ENCODE measurements at places on chromosomes 11 and 22.

DNA sequence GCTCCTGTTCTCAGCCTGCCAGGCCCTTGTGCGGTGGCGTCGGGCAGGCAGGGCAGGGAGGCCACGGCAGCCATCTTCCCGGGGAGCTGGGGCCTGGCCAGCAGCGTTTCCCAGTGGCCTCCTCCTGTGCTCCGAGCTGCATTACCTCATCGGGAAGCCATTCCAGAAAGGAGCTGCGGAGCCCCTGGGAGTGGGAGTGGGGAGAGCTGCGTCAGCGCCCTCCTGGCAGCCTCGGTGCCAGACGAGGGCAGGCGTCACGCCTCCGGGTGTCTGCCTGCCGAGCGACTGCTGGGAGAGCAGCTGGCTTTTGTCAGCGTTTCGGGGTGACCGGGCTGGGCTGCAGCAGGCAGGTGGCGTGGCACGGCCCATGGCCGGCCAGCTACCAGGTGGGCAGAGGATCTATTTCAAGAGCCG lies 30.9 kb upstream of the WNT7B start:
- no peak for DNase-seq

GRCh38 chr11:61107888-61108287 lies 5.6 kb downstream of the CD5 start:
- no peak for DNase-seq

GRCh38 chr22:49749227-49749626 lies 78.4 kb downstream of the BRD1 start:
- no peak for DNase-seq

DNA sequence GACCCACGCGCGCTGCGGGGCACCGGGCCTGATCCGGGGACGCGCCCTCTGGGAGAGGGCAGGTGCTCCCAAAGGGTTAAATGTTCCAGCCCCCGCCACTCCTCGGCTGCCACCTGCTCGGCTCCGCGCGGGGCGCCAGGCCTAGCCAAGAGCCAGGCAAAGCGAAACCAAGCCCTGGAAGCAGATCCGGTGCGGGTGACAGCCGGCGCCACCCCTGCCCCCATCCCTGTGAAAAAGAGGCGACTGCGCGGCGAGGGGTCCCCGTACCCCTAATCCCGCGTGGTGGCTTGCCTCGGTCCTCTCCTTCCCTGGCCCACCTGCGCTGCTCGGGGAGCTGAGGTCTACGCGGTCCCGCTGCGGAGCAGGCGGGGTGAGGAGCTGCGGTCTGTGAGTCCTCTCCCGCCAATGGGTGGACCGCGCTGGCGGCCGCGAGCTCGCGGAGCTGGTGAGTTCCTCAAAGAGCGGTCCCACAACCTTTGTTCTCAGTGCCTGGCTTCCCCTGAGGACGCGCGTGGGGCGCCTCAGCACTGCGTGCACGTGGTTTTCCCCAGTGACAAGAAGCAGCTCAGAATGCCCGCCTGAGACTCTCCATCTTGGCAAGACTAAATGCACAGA lies at the start of gene ME3:
Gene ME3 (minus strand): TSS at position 610 of the 615 bp plus-strand sequence.
- DNase-seq, result no peak

GRCh38 chr11:33869481-33870422 lies 22.1 kb downstream of the LMO2 start:
- DNase-seq, result no peak

DNA sequence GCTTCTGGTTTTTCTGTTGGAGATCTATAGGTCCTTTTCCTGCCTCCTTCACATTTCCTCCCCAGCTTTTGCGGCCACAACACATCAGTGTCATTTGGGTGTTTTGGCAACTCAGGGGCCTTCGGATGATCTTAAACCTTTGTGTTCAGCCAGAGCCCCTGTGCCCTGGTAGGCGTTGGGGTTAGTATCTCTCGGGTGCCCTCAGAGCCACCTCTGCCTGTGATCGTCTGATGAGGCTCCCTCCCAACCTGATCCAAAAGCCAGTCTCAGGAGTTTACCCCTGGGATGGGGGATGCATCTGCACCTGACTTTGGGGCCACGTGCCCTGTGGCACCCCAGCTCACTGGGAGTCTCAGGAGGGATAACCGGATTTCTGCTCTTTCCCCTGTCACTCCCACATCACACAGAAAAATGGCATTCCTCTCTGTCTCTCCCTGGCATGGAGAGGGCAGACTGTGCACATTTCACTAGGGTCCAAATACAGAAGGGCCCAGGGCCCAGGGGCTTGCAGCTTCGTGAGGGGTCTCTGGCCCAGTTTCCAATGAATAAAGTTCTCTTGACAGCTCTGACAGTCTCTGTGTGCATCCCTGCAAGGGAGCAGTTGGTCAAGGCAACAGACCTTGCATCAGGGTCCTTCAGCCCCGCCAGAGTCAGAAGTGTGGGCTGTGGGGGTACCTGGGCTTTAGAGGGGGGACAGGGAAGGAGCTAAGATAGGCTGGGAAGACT lies 2.6 kb downstream of the RNF26 start:
- DNase-seq, result no peak

- DNase-seq, result no peak
Measured at GRCh38 chr11:121198491-121198890, 94.1 kb upstream of the SC5D start.

- DNase-seq, result no peak
Measured at GRCh38 chr11:130449310-130449990, 1.0 kb downstream of the ADAMTS15 start.

GRCh38 chr22:42365111-42365865 lies 66.9 kb downstream of the NFAM1 start:
- DNase-seq, result peak; percentile 22

GRCh38 chr11:2580061-2580421 lies 119.8 kb downstream of the KCNQ1OT1 start:
- no peak for DNase-seq

DNA sequence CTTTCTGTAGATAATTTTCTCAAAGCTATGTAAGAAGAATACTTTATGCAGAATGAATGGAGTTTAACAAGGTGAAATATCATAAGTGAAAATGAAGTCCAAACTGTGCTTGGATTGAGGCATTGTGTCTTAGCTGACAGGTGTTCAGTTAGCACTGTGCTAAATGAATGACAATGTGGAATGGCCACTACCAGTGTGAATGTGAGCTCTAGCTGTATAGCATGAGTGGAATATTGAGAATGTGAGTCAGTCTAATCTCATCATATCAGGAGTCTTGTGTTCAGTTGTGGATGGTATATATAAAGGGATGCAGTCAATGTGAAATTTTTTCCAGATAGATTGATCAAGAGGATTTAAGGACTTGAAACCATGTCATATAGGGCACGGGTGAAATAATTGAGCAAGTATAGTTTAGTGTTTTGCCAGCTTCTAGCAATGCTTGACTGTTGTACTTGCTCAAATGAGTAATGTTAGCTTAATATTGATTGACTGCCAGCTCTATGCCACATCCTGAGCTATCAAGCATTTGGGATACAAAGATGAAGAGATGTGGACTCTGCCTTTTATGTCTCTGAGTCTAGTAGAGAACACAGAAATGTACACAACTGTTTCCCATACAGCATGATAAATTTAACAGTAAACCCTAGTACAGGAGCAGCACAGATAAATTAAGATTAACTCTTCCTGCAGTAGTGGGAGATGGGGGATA lies 10.6 kb upstream of the RAG2 start:
- DNase-seq, result no peak

DNA sequence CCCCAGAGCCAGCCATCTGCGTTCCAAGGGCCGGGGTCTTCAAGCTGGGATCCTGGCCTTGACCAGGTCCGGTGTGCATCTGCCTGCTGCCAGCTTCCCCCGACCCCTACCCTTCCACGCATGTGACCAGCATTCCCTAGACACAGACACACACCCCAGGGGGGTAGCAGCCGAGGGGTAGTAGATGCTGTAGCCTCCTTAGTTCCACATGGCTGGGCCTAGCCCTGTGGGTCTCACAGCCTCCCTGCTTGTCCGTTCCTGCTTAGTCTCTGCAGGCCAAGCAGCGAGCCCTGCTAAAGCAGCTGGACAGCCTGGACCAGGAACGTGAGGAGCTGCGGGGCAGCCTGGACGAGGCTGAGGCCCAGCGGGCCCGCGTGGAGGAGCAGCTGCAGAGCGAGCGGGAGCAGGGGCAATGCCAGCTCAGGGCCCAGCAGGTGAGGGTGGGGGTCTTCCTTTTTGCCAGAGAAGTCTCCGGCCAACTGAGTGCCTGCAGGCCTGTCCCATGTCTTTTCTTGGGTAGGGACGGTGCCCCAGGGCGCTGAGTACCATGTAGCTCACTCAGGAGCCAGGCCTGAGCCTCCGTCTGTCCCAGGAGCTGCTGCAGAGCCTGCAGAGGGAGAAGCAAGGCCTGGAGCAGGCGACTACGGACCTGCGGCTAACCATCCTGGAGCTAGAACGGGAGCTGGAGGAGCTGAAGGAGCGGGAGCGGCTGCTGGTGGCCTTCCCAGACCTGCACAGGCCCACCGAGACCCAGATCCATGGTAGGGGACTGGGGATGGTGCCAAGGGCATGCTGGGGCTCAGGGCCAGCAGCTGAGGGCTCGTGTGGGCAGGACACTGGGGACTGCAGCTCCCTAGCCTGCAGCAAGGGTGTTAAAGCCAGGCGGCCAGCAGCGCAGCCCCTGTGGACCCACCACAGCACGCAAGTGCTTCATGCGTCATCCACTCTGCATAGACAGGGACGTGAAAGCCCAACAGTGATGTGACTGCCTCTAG lies 13.6 kb downstream of the RNF215 start:
- no peak for DNase-seq

DNA sequence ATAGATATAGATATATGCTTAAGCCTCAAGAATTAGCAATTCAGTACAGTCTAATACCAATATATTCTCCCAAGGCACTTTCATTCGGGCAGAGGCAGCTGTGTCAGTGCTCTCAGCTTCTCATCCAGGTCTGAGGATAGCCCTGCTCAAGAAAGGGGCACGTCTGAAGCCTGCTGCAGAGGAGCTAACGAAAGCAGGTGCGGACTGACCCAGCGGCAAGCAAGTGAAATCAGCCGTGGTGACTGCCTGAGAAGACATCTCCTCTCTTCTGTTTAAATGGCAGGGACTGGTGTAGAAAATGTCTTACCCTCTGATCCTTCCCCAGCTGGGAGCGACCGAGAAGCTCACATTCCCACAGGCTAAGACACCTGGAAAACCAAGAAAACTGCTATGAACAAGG lies 468.6 kb downstream of the BRD1 start:
- no peak for DNase-seq

GRCh38 chr11:76253416-76253815 lies 47.1 kb upstream of the WNT11 start:
- no peak for DNase-seq

GRCh38 chr11:116066777-116067176 lies 562.6 kb upstream of the CADM1 start:
- peak; percentile 69 for DNase-seq

DNA sequence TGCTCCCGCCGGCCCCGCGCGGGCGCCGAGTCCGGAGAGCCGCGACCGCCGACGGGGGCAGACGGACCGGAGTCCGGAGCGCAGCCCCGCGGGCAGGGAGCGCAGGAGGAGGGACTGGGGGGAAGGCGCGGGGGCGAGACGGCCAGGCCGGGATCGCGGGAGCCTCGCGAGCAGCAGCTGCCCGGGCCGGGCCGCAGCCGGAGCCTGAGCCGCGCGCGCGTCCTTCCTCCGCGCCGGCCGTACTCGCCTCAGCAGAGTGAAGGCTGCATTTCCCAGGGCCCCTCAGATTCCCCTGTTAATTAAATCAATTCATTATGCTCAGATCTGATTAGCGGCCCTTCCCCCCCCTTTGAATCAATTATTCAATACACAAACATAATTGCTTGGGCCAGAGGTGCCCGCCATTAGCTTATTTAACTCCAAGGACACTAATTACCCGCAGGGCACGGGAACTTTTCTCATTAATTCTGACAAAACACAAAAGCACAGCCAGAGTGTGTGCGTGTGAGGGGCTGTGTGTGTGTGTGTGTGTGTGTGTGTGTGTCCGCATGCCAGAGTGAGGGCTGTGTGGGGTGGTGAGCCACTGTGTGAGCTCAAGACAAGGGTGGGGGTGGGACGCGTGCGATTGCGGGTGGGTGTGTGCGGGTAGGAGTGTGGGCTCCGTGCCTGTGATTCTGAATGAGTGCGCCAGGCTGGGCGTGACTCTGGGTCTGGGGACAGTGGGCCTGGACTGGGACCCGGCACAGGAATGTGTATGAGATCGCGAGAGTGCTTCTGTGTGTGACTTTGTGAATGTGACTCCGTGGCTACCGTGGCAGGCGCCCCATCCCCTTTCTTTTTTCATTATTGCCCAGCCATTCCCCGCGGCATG lies 5.1 kb upstream of the LMO1 start:
- DNase-seq, result peak; percentile 35

- DNase-seq, result no peak
Measured at GRCh38 chr22:19802894-19803735, 42.5 kb downstream of the TBX1 start.

GRCh38 chr11:117827521-117828511 lies 3.3 kb upstream of the FXYD2 start:
- DNase-seq, result no peak

- DNase-seq, result no peak
Measured at GRCh38 chr11:34426766-34427185, 12.0 kb upstream of the CAT start.

DNA sequence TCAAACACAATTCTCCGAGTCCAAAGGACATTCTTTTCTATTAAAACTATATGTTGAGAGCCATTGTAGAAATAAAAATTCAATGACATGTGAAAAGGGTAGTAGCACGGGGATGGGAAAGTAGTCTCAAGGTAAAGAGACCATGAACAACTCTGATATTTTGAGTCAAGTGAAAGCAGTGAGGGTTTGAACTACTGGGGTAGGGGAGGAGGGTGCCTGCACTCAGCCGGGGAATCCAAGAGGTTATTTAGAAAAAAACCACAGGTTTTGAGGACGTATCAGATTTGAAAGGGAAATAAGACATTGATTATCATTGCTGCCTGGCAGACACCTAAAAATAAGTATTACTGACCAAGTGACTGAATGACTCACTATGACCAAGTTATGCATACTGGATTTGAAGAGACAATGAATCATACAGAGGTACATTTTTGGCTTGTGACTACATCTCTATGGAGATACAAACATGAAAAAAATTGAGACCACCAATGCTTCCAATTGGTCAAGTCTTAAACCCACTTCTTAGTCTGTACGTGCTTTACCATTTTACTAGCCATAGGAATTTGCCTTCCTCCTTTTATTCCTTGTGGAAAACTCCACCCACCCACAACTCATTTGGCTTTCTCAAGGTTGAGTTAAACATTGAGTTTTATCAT lies 2.2 kb upstream of the OR52H1 start:
- DNase-seq, result no peak

- DNase-seq, result no peak
Measured at GRCh38 chr22:30262917-30263741, 3.5 kb downstream of the OSM start.

- DNase-seq, result no peak
Measured at GRCh38 chr11:28760676-28761390, 652.6 kb downstream of the METTL15 start.

Data from foreskin melanocyte (primary cell).